Activated CD4-positive, alpha-beta memory T cell treated with anti-CD3 and anti-CD28 coated beads, Interleukin-2, amount 10 ng/mL, durations not matched to agents 7 days and 5 days (primary cell): ENCODE measurements at places on chromosomes 12 and 14. TPM values are rescaled to one million over a fixed set of nuclear protein-coding genes. Genes with fewer than 3 reads are reported as not detected.
A peak's percentile ranks its signal among the peaks of the same experiment; 100 is the strongest.

GRCh38 chr12:26149968-26150500 is 25.2 kb upstream of the BHLHE41 start:
- DNase-seq = no peak

DNA sequence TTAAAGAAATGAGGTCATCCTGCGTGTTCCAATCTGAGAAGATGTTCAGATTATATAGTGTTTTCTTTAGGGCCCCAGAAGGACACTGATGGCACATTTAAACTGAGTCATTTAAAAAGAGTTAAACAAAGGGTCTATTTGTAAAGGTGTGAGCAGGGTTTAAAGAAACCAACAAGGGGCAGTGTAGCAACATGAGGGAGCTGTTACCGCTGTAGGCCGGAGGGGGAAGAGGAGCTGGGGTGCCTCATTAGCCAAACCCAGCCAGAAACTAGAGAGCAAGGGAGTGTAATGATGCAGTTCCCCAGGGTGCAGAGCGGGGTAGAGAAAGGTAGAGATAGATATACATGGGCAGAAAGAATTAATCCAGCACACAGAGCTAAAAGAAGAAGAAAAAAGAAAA is 160.4 kb downstream of the TBX5 start:
- DNase-seq = no peak

DNA sequence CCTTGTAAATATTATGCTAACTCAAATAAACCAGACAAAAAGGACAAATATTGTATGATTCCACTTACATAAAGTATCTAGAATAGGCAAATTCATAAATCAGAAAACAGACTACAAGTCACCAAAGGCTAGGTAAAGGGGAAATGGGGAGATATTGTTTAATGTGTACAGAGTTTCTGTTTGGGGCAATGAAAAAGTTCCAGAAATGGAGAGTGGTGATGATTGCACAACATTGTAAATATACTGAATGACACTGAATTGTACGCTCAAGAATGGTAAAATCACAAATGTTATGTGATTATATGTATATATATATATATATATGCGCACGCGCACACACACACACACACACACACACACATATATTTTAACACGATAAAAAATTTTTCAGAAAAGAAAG is 182.5 kb downstream of the SLC2A13 start:
- DNase-seq = no peak

DNA sequence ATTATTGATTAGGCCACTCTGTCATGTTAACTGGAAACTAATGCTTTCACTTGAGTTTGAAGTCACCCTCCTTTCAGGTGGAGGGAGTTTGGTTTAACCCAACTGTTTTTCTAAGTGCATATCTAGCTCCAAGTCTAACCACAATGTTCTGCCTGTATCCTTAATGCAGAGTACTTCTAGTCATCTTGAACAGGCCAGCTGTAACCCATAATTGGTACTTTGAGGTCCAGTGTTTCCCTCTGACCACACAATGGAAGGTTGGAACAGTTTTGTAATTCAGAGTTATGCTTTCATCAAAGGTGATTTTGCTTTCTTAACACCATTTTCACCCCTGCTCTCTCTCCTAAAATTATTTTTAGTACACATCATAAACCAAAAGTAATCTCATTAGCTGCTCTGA is 237.2 kb upstream of the DCN start:
- no peak for DNase-seq

Gene ACVR1B
- total RNA-seq = 4.5 TPM

Gene ADAM21
- not detected for total RNA-seq

GRCh38 chr12:68919581-68920239 is 13.3 kb downstream of the CPM start:
- DNase-seq = no peak

Gene KRT6C
- not detected for total RNA-seq

- no peak for DNase-seq
These were observed 557.3 kb upstream of the MIS18BP1 start for GRCh38 chr14:45810152-45810872.

DNA sequence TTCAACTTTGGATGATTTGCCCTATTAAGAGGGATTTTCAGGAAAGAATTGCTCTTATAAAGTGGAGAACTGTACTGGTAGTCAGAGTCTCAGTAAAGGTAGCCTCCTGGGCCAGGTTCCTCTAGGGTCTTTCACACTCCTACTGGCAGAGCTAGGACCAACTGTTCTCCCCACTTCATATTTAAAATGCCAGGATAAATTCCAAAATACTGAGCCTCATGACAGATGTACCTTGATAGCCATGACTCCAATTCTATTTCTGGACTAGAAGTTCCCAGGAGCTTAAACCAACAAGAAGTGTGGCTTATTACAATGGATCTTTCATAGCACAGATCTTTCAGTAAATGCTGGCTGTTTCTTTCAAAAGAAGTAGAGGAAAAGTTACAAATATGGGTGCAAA is 126.5 kb downstream of the C12orf75 start:
- DNase-seq = no peak

GRCh38 chr12:72272091-72272661 is at the start of gene TRHDE:
Gene TRHDE (plus strand): TSS chr12:72272370. CDS start chr12:72272644, 274 bp downstream.
- DNase-seq = no peak

- DNase-seq = no peak
These were observed 13.9 kb downstream of the SLC35E3 start for GRCh38 chr12:68759852-68760251.

- DNase-seq = no peak
These were observed 247.1 kb downstream of the SPTSSA start for GRCh38 chr14:34214961-34215360.

Gene NGB
- total RNA-seq = not detected

GRCh38 chr12:48105321-48105866 is 485 bp downstream of the SENP1 start:
- DNase-seq = peak; percentile 47

DNA sequence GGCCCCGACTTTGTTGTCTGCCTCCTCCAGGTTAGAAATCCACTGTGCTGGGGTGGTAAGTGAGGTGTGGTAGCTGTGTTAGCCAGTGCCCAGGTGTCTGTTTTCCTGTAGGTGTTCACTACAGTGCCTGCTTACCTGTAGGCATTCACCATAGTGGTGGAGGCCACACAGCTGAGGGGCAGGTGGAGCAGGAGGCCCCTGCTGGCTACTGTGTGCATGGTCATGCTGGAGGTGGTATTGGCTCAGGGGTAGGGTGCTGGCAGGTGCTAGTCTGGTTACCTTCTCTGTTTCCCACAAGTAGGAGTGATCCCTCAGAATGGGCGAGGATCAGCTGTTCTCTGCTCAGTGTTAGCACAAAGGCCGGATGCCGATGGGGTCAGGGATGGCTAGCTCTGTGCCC is 217.3 kb downstream of the SYT10 start:
- no peak for DNase-seq

GRCh38 chr14:32934073-32934880 is 4.4 kb upstream of the NPAS3 start:
- DNase-seq = no peak

- no peak for DNase-seq
These were observed 30.6 kb downstream of the WDR89 start for GRCh38 chr14:63611078-63611477.
